ENCODE measurements at places on chromosomes 12 and 14. TPM values are rescaled to one million over a fixed set of nuclear protein-coding genes. Genes with fewer than 3 reads are reported as not detected.

Gene ZFYVE21
- 72.9 TPM for total RNA-seq

Gene KCTD10
- total RNA-seq = 80.9 TPM

Gene CELA1
- not detected for total RNA-seq

Gene CPNE6
- total RNA-seq = not detected

Gene SLC5A8
- total RNA-seq = not detected

Gene MSRB3
- 91.8 TPM for total RNA-seq

Gene B4GALNT3
- 0.13 TPM for total RNA-seq

Gene CCDC177
- total RNA-seq = not detected

Measured in smooth muscle cell of the pulmonary artery (primary cell).